ENCODE measurements at places on chromosomes 6 and 20.

DNA sequence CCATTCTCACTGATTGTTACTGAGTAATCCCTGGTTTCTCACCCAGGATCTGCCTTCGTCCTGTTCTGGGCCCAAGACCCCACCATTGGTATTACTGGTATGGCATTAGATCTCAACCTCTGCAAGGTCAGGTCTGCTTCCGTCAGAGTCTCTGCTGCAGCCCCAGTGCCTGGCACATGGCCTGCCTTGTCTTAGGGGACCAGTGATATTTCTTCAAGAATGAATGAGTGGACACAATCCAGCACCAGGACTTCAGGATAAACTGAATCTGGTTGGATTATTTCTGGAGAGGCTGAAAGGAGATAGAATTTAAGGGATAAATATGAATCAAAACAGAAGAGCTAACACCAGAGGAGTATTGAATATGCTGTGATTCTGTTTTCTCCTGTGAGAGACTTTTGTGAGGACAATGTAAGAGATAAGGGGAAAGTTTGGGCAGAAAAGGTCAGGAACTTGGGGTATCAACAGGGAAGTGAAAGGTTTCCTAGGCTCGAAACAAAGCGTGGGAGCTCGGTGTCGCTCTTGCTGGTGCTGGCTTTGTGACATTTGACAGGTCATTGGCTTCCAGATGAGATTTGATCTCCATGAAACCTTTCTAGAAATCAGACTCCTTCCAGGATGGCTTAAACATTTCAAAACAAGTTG is 53.9 kb downstream of the OSTM1 start:
- DNase-seq: no peak

DNA sequence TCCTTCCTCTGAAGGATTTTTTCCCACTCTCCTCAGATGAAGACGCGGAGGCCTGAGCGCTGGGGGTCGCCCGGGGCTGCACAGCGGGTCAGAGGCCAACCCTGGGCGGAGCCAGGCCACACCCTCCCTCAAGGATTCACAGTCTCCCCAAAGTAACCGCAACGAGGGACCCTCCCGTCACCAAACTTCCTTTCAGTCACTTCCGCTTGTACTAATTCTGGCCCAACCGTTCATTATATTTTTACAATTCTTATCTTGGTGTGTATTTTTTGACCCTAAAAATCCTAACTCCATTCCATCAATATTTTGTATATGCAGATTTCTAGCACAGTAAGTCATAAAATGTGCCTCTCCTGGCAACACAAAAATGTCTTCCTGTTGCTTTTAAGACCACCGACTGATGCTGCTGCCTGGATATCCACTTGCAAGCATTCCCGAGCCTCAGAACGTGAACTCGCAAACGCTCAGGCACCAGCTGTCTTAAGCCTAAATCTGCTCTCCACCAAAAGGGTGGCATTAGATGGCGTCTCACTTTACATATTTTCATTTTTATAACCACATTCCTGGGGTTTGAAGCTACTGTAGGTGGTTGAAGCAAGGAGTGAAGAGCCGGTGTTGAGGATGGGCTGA is 128.0 kb downstream of the DLL1 start:
- no peak for DNase-seq

- no peak for DNase-seq
Observed at GRCh38 chr6:17867880-17868279, 119.6 kb downstream of the KIF13A start.

DNA sequence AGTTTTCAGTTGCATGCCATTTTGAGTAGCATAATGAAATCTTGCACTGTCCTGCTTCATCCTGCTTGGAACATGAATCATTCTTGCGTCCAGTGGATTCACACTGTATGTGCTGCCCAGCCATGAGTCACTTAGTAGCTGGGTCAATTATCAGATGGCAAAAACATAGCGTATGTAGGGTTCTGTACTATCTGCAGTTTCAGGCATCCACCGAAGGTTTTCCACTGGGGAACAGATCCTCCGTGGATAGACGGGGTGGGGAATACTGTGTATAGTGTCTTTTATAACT is 61.4 kb downstream of the IL22RA2 start:
- no peak for DNase-seq

DNA sequence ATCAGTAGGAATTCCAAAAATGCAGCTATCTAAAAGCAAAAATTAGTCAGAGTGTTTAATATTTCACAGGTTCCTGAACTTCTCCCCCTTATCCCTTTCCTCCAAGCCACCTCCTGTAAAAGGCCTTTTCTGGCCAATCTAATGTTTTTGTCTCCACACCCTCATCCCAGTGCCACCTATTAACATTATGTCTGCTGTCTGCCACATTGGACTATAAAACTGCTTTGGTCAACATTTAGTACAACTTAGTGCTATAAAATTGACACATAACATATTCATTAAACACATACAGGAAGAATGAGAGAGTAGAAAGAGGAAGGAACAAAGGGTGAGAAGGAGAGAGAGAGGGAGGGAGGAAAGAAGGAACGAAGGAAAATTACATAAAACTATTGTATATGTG is 47.7 kb downstream of the MMUT start:
- DNase-seq: no peak

- no peak for DNase-seq
Observed at GRCh38 chr6:148776321-148777308, 29.8 kb downstream of the UST start.

DNA sequence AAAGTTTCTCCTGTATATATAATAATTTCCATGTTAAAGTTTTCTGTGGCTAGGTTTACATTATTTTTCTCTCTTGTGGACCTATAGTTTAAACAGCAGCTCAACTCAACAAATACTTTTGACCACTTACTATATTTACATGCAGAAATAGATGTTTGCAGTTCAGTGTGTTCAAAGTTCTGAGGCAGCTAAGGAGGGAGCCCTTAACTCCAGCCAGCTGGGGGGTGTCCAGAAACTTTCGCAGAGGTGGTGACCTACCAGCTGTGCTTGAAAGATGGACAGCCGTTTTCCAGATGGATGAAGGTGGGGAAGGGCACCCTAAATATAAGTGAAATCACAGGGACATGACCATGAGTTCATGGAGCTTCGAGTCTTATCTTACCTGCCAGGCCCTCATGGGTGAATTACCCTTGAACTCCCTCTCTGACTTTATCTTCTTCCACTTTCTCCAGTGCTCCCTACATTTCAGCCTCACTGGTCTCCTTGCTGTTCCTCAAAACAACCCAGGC is 33.4 kb downstream of the DHX35 start:
- DNase-seq: no peak

DNA sequence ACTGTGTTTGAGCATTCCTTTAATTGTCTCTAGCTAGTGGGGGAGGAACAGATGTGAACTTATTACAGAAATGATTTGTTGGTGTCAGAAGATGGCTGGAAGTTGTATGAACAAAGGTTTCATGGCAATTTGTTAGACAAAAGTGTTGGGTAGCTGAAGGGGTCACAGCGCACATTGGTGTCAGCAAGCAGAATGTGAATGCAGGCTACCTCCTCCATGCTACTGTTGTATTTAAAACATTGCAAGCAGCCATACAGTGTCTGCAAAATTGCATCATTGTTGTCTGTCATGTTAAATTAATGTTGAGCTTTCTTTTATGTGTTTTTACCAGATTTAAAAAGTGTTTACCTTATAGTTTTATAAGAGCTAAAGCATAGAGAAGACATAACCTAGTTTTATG is 6.2 kb downstream of the LRRC1 start:
- no peak for DNase-seq

All from cortex of kidney (tissue), 1 donor.